ENCODE measurements at places on chromosomes 11 and 22. TPM values are rescaled to one million over a fixed set of nuclear protein-coding genes. Genes with fewer than 3 reads are reported as not detected.

Gene XBP1
- total RNA-seq = 282 TPM

Gene PGA5
- not detected for total RNA-seq

Gene MMP12
- total RNA-seq = not detected

Gene KCNK7
- total RNA-seq = not detected

Gene STIM1
- 53.8 TPM for total RNA-seq

Gene BDNF
- total RNA-seq = 4.7 TPM

Gene DNAJB7
- not detected for total RNA-seq

Gene GRIA4
- total RNA-seq = not detected

Gene VSIG10L2
- not detected for total RNA-seq

Gene RCOR2
- 1.4 TPM for total RNA-seq

Gene P2RY6
- total RNA-seq = 7.7 TPM

Gene SPON1
- 20.6 TPM for total RNA-seq

Gene SLC43A3
- 92.3 TPM for total RNA-seq

Gene BEST1
- total RNA-seq = 8.0 TPM

Gene SUSD2
- total RNA-seq = 43.2 TPM

Gene MMP13
- total RNA-seq = not detected

Gene ATG13
- 121 TPM for total RNA-seq

Gene KRTAP5-2
- not detected for total RNA-seq

Gene PARVG
- 71.3 TPM for total RNA-seq

Gene KAT5
- 49.0 TPM for total RNA-seq

Gene LRRN4CL
- 10.5 TPM for total RNA-seq

Gene TEX54
- not detected for total RNA-seq

Gene CTTN
- total RNA-seq = 578 TPM

Gene MS4A7
- total RNA-seq = 81.8 TPM

Gene PANX2
- 2.5 TPM for total RNA-seq

Gene SLC15A3
- 27.7 TPM for total RNA-seq

Gene PLEKHA7
- 17.6 TPM for total RNA-seq

Gene SCGB1A1
- total RNA-seq = not detected

Gene EFCAB6
- 2.5 TPM for total RNA-seq

Gene TUB
- 6.9 TPM for total RNA-seq

Gene CLCF1
- total RNA-seq = 38.1 TPM

Gene LGALS12
- total RNA-seq = 0.54 TPM

Gene GPHA2
- total RNA-seq = not detected

Gene OR5AK2
- not detected for total RNA-seq

Gene CCS
- total RNA-seq = 19.9 TPM

Gene UPK3A
- total RNA-seq = not detected

Gene ZNRF3
- total RNA-seq = 17.2 TPM

Gene LRRC10B
- total RNA-seq = 3.0 TPM

Gene C11orf16
- total RNA-seq = not detected

Gene POU2AF3
- not detected for total RNA-seq

Gene MGAT3
- total RNA-seq = 3.2 TPM

Gene APOBEC3F
- 0.95 TPM for total RNA-seq

Gene MMP27
- total RNA-seq = not detected

Gene TIMP3
- total RNA-seq = 471 TPM

Gene C11orf21
- 1.1 TPM for total RNA-seq

Gene NXPE2
- not detected for total RNA-seq

Gene FAM111B
- total RNA-seq = not detected

Gene CHADL
- total RNA-seq = 4.9 TPM

Gene WT1
- not detected for total RNA-seq

Gene OR8G1
- total RNA-seq = not detected

Gene ACR
- not detected for total RNA-seq

Gene SLC25A1
- total RNA-seq = 26.2 TPM

Gene MYRF
- not detected for total RNA-seq

Gene CNTN5
- 0.85 TPM for total RNA-seq
